ENCODE measurements at places on chromosomes 2 and 18. TPM values are rescaled to one million over a fixed set of nuclear protein-coding genes. Genes with fewer than 3 reads are reported as not detected.

Gene CFC1
- not detected for total RNA-seq

Gene KYNU
- 44.5 TPM for total RNA-seq

Gene FN1
- 42.5 TPM for total RNA-seq

GRCh38 chr2:108877506-108877905 is 90.9 kb downstream of the CCDC138 start:
- no peaks in the 10 kb centered on the region for H3K4me1 ChIP-seq
- H3K4me3 ChIP-seq: no peak overlapping the region
- H3K27me3 ChIP-seq: no peaks in the 10 kb centered on the region
- no peak for DNase-seq
- H3K27ac ChIP-seq: no peak overlapping the region
- no peaks in the 10 kb centered on the region for H3K36me3 ChIP-seq

Gene LYPD6B
- total RNA-seq: 10.0 TPM

GRCh38 chr18:23163786-23164533 is 28.7 kb downstream of the CABLES1 start:
- H3K27me3 ChIP-seq: no peaks in the 10 kb centered on the region
- DNase-seq: no peak
- no peaks in the 10 kb centered on the region for H3K36me3 ChIP-seq
- H3K27ac ChIP-seq: no peak overlapping the region
- H3K4me1 ChIP-seq: no peaks in the 10 kb centered on the region

GRCh38 chr2:45014016-45014702 is 4.9 kb upstream of the SIX2 start:
- peaks cover 9% of the 10 kb centered on the region for H3K4me1 ChIP-seq
- H3K27me3 ChIP-seq: no peaks in the 10 kb centered on the region
- DNase-seq: peak; percentile 53
- H3K27ac ChIP-seq: no peak overlapping the region
- H3K36me3 ChIP-seq: no peaks in the 10 kb centered on the region

- H3K36me3 ChIP-seq: no peaks in the 10 kb centered on the region
- H3K27ac ChIP-seq: no peak overlapping the region
- no peak for DNase-seq
- H3K4me1 ChIP-seq: no peaks in the 10 kb centered on the region
- no peaks in the 10 kb centered on the region for H3K27me3 ChIP-seq
Measured at GRCh38 chr2:59875836-59876235, 677.6 kb downstream of the BCL11A start.

- no peaks in the 10 kb centered on the region for H3K27me3 ChIP-seq
- H3K4me1 ChIP-seq: peaks cover 4% of the 10 kb centered on the region
- no peak for DNase-seq
- no peak overlapping the region for H3K27ac ChIP-seq
- no peaks in the 10 kb centered on the region for H3K36me3 ChIP-seq
- H3K4me3 ChIP-seq: no peak overlapping the region
Measured at GRCh38 chr2:144630459-144631215, 110.7 kb upstream of the ZEB2 start.

- no peaks in the 10 kb centered on the region for H3K36me3 ChIP-seq
- no peak overlapping the region for H3K27ac ChIP-seq
- DNase-seq: no peak
- peaks cover 16% of the 10 kb centered on the region for H3K27me3 ChIP-seq
Measured at GRCh38 chr18:47265197-47265596, 13.7 kb upstream of the SKOR2 start.

DNA sequence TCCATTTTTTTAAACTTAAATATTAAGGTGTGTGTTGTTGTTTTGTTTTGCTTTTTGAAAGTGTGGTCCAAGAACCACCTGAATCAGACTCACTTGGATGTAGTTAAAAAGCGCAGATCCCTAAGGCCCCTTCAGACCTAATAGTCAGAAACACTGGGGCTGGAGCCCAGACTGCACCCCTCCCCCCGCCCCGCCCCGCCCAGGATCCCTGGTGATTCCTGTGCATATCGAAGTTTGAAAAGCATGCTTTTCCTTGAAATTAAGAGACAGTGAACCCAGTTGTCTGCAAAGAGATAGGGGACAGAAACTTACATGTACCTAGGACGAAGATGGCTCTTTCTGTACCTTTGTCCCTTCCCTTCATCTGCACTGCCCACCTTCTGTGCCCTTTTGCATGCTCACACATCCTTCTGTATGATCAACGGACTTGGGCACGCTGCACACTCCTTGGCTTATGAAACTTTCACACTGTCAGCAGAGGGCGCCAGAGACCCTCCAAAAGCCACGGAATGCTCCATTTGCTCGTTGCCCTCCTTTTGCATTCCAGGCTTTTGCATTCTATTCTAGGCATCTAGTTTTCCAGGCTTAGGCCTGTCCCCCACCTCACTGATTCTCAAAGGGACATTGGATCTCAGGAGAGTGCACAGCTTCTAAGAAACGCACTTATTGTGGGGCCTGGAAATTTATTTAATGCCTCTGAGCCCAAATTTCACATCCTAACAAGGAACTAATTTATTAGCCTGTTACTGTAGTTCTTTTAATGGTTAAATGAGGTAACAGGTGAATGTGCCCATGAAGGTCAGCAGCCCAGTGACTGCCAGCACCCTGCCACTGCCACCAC is 32.8 kb upstream of the SLC14A1 start:
- no peak overlapping the region for H3K4me3 ChIP-seq
- DNase-seq: peak; percentile 68
- H3K27ac ChIP-seq: no peak overlapping the region
- H3K36me3 ChIP-seq: no peaks in the 10 kb centered on the region

DNA sequence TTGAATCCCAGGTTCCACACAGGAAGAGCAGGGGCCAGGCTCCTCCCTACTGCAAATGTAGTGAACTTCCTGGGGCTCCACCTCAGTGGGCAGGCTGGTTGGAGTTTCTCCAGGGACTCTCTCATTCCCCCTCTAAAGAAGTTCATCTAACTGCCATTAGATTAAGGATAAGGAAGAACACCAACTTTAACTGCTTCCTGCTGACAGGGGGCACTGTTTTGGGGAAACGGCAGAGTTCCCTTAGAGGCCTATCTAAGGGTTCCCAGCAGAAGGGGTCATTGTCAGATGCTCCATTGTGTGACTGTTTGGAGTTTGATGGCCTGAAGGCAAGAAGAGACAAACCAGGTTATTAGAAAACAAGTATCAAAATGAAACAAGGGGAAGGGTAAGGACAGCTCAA is 2159.7 kb upstream of the PIK3C3 start:
- H3K27me3 ChIP-seq: no peaks in the 10 kb centered on the region
- H3K36me3 ChIP-seq: no peaks in the 10 kb centered on the region
- DNase-seq: no peak
- peaks cover 7% of the 10 kb centered on the region for H3K4me1 ChIP-seq
- no peak overlapping the region for H3K4me3 ChIP-seq

DNA sequence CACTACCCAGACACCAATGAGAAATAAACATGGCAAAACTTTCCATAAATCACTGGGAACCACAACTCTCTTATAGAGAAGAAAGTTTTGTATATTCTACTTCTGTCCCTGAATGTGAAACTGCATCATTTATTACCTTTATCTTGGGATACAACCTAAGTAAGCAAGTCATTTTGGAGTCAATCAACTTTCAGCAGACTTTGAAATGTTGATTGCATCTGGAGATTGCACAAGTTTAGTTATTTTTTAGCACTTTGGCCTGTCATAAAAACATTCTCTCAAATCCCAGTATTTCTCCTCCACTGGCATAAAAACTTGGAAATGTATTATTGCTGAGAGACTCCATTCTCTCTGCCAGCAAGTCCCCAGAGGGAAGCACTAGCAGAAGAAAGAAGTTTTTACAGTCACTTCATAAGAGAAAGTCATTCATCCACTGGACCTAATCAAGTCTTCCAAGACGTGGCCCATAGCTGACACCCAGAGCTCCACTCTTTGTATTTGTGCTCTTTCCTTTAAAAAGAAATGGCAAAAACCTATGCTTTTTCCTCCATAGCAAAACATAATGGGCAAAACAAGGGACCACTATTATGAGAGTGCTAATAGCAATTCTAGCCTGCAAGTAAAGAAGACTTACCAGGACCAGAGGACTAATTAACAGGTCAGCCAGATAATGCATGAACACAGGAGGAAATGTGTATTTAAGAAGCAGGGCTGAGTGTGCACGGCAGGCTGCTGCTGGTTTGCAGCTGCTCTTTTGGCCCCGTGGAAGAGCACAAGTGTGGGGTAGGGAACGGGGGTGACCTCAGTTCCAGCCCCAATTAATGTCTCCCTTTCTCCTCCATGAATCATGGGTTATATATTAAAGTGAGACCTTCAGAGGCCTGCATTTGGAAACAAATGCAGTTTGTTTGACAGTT is 171.5 kb downstream of the INO80D start:
- H3K27me3 ChIP-seq: no peaks in the 10 kb centered on the region
- no peaks in the 10 kb centered on the region for H3K36me3 ChIP-seq
- H3K27ac ChIP-seq: no peak overlapping the region
- no peak overlapping the region for H3K4me3 ChIP-seq
- DNase-seq: no peak

Gene CPLX4
- total RNA-seq: not detected

- no peak overlapping the region for H3K27ac ChIP-seq
- no peak for DNase-seq
- no peaks in the 10 kb centered on the region for H3K4me1 ChIP-seq
- no peak overlapping the region for H3K4me3 ChIP-seq
- H3K27me3 ChIP-seq: peaks cover 81% of the 10 kb centered on the region
- no peaks in the 10 kb centered on the region for H3K36me3 ChIP-seq
Measured at GRCh38 chr2:131557558-131558321, 30.1 kb downstream of the CCDC74A start.

DNA sequence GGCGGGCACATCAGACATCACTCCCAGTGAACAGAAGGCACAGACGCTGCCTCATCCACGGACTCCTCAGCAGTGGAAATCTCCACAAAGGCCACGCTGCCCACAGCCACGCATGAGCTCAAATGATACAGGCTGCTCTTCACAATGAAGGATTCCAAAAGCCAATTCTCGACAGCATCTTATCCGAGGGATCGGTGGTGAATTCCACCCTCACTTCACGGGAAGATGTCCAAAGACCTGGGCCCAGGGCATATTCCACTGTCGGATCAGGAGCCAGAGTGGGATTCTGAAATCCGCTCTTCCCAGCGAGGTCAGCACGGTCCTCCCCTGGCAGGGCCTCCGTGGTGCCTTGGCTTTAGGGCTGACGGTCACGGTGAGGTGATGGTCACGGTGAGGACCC is 55.8 kb downstream of the EIPR1 start:
- no peak for DNase-seq
- no peaks in the 10 kb centered on the region for H3K27me3 ChIP-seq
- H3K4me3 ChIP-seq: no peak overlapping the region
- no peaks in the 10 kb centered on the region for H3K4me1 ChIP-seq

- no peaks in the 10 kb centered on the region for H3K36me3 ChIP-seq
- peaks cover 13% of the 10 kb centered on the region for H3K27me3 ChIP-seq
- DNase-seq: no peak
- H3K27ac ChIP-seq: no peak overlapping the region
- H3K4me3 ChIP-seq: no peak overlapping the region
Measured at GRCh38 chr2:69310111-69311023, 76.7 kb downstream of the GFPT1 start.

DNA sequence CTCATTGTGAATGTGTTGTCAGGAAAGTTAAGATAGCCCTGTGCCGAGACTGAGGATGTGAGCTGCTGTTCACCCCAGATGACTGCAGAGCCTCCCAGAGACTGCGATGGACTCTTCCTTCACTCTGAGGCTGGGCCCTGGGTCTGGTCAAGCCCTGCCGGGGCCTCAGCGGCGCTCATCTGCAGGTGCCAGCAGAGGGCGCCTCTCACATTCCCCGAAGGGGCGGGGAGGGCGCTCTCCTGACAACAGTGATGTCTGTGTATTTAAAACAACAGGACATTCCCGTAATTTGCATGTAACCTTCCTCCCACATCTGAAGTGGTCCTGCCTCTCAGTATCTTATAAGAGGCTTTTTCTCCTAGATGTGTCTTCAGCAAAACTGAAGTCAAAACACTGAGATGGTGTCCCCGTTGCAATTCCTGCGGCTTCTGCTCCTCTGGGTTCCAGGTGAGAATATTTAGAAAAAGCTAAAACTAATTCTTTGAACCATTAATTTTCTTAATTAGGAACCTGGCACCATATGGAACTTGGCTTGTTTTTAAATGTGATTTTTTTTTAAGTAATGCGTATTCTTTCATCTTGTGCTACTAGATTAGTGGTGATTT is 1377.9 kb downstream of the RPIA start:
- H3K36me3 ChIP-seq: no peaks in the 10 kb centered on the region
- no peaks in the 10 kb centered on the region for H3K4me1 ChIP-seq
- H3K27me3 ChIP-seq: no peaks in the 10 kb centered on the region

Gene PROKR1
- not detected for total RNA-seq

Gene CIDEA
- total RNA-seq: not detected

GRCh38 chr2:171956135-171956825 is 34.0 kb downstream of the HAT1 start:
- H3K27ac ChIP-seq: no peak overlapping the region
- no peak for DNase-seq
- no peaks in the 10 kb centered on the region for H3K4me1 ChIP-seq
- H3K36me3 ChIP-seq: peaks cover 9% of the 10 kb centered on the region
- no peaks in the 10 kb centered on the region for H3K27me3 ChIP-seq

DNA sequence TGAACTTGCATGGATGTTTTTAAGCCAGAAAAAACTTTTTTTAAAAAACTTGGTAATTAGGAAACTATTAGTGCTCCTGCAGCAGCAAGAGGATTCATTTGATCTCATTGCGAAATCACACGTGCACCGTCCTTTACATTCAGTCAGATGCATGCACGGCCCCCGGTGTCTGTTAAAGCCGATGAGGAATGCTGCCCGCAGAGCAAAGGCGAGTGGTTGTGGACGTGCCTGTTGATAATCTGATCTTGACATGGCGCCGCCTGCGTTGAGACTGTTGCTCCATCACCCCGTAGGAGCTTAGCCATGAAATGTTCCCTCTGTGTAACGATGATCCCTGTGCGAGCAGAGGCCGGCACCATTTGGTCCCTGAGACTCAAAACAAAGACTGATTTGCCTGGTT is 300.0 kb downstream of the GBX2 start:
- H3K4me3 ChIP-seq: no peak overlapping the region
- no peaks in the 10 kb centered on the region for H3K27me3 ChIP-seq
- H3K4me1 ChIP-seq: no peaks in the 10 kb centered on the region
- H3K36me3 ChIP-seq: no peaks in the 10 kb centered on the region

- no peaks in the 10 kb centered on the region for H3K27me3 ChIP-seq
- no peak overlapping the region for H3K4me3 ChIP-seq
- H3K36me3 ChIP-seq: no peaks in the 10 kb centered on the region
- no peak for DNase-seq
Measured at GRCh38 chr2:106708209-106708608, 177.8 kb downstream of the ST6GAL2 start.

DNA sequence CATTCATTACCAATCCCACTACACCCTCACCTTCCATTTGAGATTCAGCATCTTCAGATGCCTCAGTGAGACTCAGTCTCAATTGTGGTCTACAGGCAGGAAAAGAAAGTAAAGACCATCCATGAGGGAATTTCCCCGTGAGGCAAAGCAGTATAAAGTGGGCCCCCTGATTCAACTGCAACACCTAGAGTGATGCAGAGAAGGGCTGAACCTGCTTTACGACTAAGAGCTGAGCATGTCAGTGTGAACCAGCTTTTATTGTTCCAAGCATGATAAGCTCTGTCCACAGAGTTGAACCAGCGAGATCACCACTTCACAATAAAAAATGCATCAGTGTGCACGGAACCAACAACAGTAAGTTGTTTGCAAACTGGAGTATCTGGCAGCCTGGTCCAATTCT is 357.6 kb upstream of the ATP5MC3 start:
- H3K27me3 ChIP-seq: no peaks in the 10 kb centered on the region
- H3K4me1 ChIP-seq: no peaks in the 10 kb centered on the region
- H3K27ac ChIP-seq: no peak overlapping the region
- no peak overlapping the region for H3K4me3 ChIP-seq
